Sigmoid colon (tissue), 7 donors: ENCODE measurements at places on chromosomes 2 and 18. TPM values are rescaled to one million over a fixed set of nuclear protein-coding genes. Genes with fewer than 3 reads are reported as not detected.

CYP26B1 gene
- polyA plus RNA-seq, result 2.8 TPM

SH3RF3 gene
- 0.69 TPM for polyA plus RNA-seq

CSRNP3 gene
- polyA plus RNA-seq, result 1.8 TPM

SFTPB gene
- polyA plus RNA-seq, result not detected

TTLL4 gene
- 6.0 TPM for polyA plus RNA-seq

TNFRSF11A gene
- 2.8 TPM for polyA plus RNA-seq

FTCDNL1 gene
- polyA plus RNA-seq, result 1.2 TPM

PJVK gene
- 0.85 TPM for polyA plus RNA-seq

AQP12B gene
- 1.2 TPM for polyA plus RNA-seq

ITGA6 gene
- polyA plus RNA-seq, result 8.4 TPM

ANKRD29 gene
- polyA plus RNA-seq, result 2.5 TPM

GYPC gene
- polyA plus RNA-seq, result 93.7 TPM

VWC2L gene
- not detected for polyA plus RNA-seq

BCL11A gene
- polyA plus RNA-seq, result 3.6 TPM

C2orf80 gene
- polyA plus RNA-seq, result not detected

CPO gene
- polyA plus RNA-seq, result 0.12 TPM

CRYBA2 gene
- 10.8 TPM for polyA plus RNA-seq

KRTCAP3 gene
- 93.5 TPM for polyA plus RNA-seq

IL36RN gene
- not detected for polyA plus RNA-seq

ARHGAP15 gene
- 16.4 TPM for polyA plus RNA-seq

SCN3A gene
- 0.87 TPM for polyA plus RNA-seq

AUP1 gene
- polyA plus RNA-seq, result 46.5 TPM
